ENCODE measurements at places on chromosomes 7 and 10.

- no peak for DNase-seq
Observed at GRCh38 chr7:137399827-137400823, 56.6 kb upstream of the PTN start.

DNA sequence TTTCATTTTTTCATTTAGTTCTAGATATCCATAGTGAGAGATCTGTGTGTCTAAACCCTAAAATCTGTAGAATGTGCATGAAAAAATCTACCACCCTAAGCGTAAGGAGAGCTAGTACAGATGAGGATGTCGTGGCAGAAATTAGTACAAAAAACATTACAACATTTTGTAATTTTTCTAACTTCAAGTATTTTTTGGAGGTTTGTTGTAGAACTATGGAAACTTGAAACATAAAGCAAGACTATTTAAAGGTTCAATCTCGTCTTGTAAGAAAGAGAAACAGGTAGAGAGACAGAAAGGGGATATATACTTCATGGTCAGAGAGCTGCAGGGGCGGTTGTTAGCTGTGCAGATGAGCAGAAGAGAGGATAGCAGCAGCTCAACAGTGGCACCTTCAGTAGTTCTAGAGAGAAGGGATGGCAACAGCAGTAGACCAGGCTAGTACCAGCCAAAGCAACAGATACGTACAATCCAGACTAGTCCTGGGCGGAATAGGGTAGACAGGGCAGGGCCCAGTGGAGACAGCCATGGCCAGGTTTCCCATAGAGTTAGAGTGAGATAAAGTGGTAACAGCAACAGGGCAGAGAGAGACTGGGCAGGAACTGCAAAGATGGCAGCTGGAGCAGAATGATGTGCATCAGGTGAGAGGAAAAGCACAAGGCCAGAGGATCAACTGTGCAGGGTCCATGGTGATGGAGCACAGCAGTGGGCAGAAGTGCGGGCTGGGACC lies 145.2 kb downstream of the FRMD4A start:
- DNase-seq, result no peak

- no peak for DNase-seq
Observed at GRCh38 chr7:95669513-95669912, 73.2 kb upstream of the PDK4 start.

DNA sequence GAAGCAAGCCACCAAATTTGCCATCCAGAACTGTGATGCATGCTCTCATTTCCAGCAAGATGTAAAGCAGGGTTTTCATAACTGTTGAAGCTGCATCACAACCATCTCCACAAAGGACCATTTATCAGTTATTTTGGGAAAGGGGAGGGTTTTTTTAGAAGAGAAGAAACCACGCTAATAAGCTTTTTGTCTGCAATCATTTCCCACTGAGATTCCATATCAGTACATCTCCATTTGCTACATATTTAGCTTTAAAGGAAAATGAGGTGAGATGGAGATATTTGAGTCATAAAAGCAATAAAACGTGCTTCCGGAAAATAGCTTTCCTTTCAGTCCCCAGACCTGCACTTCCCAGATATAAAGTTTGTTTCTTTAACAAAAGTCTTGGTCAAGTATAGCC lies 258.2 kb downstream of the FRMD4A start:
- DNase-seq, result no peak

GRCh38 chr7:150731916-150732315 lies 5.3 kb upstream of the GIMAP5 start:
- no peak for DNase-seq

DNA sequence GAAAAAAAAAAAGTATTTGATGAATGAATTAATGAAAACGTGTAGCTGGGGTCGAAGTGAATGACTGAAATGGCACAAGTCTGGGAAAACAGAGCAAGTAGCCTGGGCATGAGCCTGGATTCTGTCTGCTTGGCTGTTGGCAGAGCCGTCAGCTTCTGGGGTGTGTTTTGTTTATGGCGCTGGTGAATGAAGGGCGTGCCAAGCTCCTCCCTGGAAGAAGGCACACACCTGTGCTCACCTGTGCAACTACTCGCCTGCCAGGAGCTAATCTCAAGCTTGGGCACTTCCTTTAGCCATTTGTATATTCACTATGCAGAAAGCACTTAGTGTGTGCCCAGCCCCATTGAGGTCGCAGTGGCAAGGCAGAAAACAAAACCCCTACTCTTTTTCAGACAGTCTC lies 74.1 kb downstream of the GTF2IRD1 start:
- no peak for DNase-seq
